ENCODE measurements at places on chromosomes 3 and 15. TPM values are rescaled to one million over a fixed set of nuclear protein-coding genes. Genes with fewer than 3 reads are reported as not detected.
A peak's percentile ranks its signal among the peaks of the same experiment; 100 is the strongest.

The ZMYND10 gene
- 2.3 TPM for total RNA-seq

DNA sequence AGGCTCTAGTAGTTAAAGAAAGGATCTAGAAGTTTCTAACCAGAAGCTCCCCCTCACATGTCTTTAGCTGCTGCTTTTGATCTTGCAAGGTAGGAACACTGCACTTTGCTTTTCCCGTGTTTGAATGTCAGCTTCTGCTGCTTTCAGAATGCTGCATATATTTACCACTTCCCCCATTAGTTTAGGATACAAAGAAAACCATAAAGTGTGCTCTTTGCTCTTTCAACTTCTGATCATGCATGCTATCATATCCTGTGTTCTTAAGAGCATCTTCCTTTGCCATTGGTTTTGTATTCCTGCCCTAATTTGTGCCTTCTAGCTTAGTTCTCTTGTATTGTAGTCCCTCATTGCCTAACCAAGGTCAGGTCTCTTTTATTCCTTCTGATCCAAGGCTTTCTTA lies 43.3 kb downstream of the ZNF609 start:
- no peak for DNase-seq

The NOX5 gene
- not detected for total RNA-seq

DNA sequence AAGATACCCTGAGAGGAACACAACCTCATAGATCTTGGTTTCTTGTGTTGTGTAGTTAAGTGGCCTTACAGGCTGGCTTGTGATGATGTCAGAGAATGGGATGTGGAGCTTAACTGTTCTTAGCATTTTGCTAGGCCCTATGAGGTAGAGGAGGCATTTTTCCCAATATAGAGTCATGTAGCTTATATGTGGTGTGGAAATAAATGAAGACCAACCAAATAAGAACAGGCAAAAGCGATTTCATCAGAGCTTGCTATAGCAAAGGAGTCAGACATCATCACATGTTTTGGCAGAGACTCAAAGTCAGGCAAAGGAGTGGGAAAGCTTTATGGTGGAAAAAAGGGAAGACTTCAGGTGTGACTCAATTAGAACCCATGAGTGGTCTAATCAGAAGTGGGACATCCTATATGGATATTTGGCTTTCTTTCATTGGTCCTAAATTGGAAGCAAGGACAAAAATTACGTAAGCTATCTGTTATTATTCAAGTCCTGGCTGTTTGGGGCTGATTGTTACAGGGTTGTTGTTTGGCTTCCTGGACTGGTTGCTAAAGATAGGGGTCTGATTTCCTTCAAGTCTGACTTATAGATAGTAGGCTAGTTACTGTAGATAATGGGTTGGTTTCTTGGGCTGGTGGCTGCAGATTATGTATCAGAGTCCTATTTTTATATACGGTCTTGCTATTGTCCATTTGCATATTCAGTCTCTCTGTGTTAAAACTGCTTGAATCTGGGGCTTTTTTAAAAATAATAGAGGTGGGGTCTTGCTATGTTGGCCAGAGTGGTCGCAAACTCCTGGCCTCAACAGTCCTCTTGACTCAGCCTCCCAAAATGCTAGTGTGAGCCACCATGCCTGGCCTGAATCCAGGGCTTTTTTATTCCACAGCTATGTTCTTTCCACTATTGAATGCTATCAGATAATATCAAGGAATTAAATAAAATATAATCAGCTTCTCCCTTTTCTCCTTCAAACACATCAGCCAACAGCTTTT lies 30.3 kb upstream of the SETD2 start:
- no peak for DNase-seq

- no peak for DNase-seq
Measured at GRCh38 chr3:27508424-27508823, 24.2 kb upstream of the SLC4A7 start.

DNA sequence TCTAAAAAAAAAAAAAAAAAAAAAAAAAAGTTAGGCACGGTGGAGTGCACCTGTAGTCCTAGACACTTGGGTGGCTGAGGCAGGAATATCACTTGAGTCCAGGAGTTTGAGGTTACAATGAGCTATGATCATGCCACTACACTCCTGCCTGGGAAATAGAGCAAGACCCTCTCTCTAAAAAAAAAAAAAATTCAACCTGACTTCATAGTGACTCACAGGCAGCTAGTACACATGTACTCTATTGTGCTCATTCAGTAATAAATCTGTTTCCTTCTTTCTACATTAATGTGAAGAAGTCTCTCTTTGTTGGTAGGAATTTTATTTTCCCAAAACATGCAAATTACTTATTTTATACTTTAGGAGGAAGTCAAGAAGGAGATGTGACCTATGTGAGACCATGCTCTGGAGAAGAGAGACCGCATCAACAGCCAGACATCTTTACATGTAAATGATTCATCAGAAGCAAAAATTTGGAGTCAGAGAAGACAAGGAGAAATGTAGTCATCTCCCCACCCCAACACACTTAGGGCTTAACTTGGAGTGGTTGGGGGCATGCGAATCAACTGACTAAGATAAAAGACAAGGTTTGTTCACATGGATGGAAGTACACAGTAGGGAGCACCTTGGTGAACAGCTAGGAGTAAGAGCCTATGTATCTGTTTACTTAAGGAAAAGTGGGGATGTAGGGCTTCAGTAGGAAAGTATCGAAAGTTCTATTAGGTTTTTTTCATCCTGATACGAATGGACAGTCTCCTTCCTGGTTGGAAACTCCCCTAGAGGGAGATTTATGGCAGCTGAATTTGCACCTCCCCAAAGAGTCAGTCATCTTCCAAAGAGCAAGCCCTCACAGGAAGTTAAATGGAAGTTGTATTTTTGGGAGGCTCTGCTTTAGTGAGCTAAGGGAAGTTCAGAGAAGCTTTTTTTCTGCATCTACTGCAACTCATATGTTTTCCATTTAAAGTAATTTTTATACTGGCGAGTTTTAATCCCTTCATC lies 23.0 kb upstream of the NMD3 start:
- DNase-seq: no peak

GRCh38 chr15:33135355-33135781 lies 59.1 kb downstream of the FMN1 start:
- no peak for DNase-seq

- DNase-seq: peak; percentile 71
Measured at GRCh38 chr3:196287440-196288140, at the start of gene PCYT1A. PCYT1A (minus strand) TSS chr3:196287726; CDS start chr3:196270531, 17,195 bp downstream.

DNA sequence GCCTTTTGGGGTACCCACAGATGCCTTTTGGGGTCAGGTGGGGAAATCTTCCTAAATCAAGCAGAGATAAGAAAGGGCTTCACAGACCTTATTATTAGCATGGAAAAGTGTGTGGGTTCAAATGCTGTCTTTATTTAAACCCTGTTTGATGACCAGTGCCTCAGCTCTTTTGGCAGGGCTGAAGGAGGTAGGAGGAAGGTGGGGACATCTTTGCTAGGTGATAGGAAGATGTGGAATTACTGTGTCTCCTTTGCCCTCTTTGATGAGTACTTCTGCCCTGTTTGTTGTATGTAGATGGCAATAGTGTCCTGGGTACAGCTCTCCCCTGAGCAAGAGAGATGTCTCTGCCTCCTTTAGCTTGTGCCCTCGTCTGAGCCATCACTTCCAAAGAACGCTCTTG lies 333.3 kb upstream of the ROPN1 start:
- DNase-seq: no peak

DNA sequence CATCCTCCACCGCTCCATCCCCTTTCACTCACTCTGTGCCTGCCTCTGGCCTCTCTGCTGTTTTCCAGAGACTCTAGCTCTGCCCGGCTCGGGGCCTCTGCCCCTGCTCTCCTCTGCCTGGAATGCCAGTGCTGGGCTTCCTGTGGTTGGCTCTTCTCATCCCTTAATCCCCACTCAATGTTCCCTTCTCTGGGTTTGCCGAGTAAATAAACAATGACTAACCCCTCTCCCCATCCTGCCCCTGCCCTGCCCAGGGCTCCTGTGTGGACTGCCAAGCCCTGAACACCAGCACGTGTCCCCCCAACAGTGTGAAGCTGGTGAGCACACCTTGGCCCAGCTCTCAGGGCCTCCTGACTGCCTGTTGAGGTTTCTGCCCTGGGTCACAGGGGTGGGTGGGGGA lies 12.2 kb downstream of the STAB1 start:
- no peak for DNase-seq

- no peak for DNase-seq
Measured at GRCh38 chr3:176840641-176841286, 356.5 kb downstream of the TBL1XR1 start.

The SOX14 gene
- 0.18 TPM for total RNA-seq

GRCh38 chr3:113912552-113913236 lies 35.1 kb upstream of the ZDHHC23 start:
- no peak for DNase-seq

DNA sequence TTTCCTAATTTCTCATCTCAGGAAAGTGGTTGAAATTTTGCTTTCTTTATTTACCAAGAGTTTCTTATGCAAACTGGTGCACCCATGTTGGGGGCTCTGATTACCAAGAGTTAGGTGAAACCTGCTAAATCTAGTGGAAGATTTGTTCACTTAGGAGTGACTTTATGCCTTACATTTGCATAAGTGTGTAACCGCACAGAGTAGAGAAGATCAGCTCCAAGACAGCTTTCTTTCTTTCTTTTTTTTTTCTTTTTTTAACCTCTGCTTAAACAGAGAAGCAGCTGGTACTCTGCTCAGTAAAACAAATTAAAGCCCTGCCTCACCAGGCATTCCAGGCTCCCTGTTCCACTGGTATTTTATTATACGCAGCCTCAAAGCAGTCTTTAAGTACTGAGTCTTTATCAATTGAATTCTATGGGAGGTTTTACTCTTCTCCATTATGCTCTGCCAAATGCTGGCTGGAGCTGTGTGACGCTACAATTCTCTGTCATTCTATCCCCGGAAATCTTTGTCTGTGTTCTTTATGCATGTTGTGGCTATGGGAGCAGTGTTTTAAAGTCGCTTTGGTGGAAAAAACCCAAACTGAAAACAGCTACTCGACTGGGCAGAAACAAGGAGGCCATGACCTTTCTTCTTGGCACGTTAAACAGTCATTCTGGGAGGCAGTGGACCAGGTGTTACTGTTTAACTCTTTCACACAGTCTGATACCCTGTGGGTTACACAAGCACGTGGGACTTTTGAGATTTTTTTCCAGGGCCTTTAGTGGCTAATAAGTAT lies 55.2 kb upstream of the GBE1 start:
- DNase-seq: no peak

DNA sequence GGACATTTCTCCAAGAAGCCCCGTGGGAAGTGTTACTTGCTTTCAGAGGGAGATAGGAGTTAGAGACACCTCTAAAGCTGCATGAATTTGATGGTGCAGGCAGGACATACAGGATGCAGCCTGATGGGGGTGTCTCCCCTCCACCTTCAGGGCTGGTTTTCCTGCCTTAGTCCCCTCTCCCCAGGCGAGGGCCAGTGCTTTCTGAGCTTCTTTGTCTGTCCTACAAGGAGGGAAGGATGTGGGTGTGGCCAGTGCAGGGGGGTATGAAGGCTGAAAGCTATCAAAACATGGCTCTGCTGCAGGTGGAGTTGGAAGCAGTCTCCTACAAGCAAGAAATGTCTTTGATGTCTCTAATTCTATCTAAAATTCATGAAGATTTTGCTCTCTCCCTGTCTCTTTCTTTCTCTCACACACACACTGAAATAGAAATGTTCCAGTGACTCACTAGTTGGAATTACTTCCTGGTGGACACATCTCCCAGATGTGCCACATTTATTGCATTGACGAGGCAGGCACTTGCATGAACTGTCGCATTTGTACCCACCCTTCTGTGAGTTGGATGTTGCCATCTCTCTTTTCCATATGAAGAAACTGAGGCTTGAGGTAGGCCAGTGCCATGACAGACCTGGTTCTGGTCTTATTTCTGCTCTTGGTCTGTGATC lies 13.9 kb upstream of the PODXL2 start:
- DNase-seq: no peak

GRCh38 chr3:116191409-116191808 lies 253.9 kb downstream of the LSAMP start:
- DNase-seq: no peak

- DNase-seq: peak; percentile 12
Measured at GRCh38 chr3:63351159-63352007, 73.3 kb downstream of the SYNPR start.

GRCh38 chr3:145865399-145866018 lies 295.5 kb downstream of the PLOD2 start:
- no peak for DNase-seq

GRCh38 chr3:58529516-58530353 lies 7.3 kb downstream of the ACOX2 start:
- peak; percentile 36 for DNase-seq

GRCh38 chr3:150371741-150372254 lies 36.3 kb upstream of the TSC22D2 start:
- no peak for DNase-seq

DNA sequence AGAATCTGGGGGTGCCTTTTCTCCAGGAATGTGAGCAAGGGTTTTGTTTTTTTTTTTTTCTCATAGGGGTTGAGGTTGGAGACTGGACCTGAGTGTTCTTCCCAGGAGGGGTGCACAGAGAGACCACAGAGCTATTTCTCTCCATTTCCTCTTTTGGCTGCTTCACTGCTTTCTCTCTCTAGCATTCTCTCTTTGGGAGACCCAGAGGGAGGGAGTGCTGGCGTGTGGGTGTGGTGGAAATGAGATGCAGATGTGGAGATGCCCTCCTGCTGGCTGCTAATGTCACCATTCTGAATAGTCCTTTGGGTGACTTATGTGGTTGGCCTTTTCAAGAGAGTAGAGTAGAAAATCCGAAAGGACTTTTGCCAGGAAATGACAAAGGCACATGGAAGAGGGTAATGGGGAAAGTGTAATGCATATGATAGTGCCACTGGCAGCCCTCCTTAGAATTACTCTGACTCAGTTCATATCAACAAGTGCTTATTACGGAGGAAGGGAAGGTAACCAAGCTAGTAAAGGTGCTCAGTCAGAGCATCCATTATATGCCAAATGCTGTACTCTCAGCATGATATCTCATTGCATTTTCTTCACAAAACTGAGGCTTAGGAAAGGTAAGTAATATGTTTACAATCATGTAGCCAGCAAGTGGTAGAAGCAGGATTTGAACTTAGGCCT lies 1.9 kb downstream of the SYN2 start:
- DNase-seq: no peak

DNA sequence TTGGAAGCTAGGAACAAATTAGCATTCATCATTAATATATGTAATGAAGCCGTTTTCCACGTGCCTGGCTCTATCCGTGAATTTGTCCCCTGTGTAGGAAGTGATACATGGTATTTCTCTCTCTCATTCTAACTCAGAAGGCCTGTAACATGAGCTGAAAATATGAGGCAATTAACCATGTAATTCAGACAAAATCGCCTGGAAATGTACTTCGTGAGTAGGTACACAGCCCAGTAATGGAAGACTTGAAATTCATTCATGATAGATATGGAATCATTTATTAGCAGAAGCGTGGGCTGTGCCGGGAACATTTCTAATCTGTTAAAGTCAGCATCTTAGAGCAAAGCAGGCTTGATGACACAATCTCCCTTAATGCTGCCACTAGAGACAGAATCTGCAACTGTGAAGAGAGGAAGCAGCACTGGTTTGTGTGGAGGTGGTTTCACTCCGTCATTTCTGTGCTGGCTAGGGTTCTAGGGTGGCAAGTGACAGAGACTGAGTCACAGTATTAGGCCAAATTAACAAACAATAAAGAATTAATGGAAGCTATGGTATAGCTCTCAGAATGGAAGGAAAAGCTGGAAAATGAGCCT lies 225.0 kb upstream of the PROK2 start:
- no peak for DNase-seq

GRCh38 chr3:55620351-55621025 lies 133.4 kb upstream of the WNT5A start:
- DNase-seq: no peak

Data from neural crest cell (in vitro differentiated cells).